ENCODE measurements at places on chromosomes 12 and 14.
A peak's percentile ranks its signal among the peaks of the same experiment; 100 is the strongest.

DNA sequence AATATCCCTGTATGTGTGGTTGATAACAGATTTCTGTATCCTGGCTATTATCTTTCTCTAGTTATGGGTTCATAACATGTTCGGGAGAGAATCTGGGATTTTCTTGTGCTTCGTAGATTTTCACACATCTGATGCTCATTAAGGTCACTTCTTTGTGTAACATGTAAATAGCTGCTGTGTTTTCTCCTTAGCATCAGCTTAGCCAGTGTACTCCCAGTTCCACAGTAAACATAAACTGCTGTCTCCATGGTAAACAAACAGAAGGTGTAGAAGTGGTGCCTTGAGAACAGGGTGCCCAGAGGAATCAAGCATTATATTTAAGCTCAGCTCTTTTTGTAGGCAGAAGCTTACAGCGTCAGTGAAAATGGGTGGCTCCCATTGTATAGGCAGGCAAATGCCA, 88.0 kb downstream of the ANO6 start:
- DNase-seq, result no peak

DNA sequence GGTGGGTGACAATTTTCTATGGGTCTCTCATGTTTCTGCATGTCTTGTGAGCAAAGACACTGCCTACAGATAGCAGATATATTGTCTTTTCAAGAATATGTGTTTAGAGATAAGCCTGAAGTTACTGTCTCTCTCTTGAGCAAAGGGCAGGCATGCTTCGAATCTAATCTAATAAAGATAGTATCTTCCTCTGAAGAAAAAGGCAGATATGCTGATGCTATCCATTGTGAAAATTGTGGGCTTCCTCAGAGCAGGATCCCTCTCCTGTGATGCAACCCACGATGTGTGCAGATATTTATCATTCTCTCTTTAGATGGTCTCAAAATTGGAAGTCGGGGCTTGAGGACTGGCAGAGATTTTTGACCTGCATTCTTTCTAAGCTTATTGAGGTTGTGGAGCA, 187.0 kb downstream of the DACT1 start:
- no peak for DNase-seq

GRCh38 chr14:71726580-71727021, 205.6 kb upstream of the RGS6 start:
- no peak for DNase-seq

GRCh38 chr12:43766291-43766690, 7.5 kb downstream of the IRAK4 start:
- DNase-seq, result no peak

DNA sequence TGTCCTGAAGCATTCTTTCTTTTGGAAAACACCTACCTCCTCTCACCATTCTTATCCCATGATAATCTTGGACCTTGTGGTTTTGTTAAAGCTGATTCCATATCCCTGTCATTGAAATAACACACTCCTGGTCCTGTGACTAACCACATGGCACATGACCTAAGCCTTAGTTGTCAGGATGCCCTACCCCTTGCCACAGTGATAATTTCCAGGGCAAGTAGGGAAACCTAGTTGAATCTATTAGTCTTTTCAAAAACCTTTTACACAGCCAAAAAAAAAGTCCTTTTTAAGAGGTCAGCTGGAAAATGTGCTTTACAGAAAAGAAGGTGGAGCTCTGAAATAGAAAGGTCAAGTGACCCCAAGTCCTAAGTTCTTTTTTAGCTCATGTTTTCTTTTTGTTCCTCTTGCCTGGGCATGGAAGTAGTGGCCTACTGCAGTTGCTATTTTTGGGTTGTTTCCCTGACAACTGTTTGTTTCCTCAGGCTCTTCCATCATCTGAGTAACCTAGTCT, 608.4 kb downstream of the LRFN5 start:
- no peak for DNase-seq

DNA sequence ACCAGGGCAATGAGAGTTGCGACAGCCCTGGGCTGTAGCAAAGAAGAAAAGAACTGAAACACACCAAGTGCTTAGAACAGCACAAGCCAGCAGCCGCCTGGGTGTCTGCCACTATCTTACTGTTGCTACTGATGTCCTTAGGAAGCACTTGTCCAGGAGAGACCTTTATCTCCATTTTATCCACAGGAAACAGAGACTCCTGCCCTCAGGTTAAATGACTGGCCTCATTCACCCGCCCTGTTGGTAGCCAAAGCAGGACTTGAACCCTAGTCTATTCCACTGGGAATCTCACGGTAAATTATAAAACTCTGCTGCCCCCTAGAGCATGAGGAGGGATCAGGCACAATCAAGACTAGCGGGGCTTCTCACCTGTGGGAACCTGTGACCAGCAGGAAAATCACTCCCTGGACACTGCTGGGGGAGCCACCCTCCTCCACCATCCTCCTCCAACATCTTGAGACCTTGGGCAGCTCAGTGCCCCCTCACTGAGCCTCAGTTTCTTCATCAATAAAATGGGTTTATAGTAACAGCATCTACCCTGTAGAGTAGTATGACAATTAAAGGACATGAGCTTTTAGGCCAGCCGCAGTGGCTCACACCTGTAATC, 20.5 kb upstream of the TESC start:
- DNase-seq, result no peak

DNA sequence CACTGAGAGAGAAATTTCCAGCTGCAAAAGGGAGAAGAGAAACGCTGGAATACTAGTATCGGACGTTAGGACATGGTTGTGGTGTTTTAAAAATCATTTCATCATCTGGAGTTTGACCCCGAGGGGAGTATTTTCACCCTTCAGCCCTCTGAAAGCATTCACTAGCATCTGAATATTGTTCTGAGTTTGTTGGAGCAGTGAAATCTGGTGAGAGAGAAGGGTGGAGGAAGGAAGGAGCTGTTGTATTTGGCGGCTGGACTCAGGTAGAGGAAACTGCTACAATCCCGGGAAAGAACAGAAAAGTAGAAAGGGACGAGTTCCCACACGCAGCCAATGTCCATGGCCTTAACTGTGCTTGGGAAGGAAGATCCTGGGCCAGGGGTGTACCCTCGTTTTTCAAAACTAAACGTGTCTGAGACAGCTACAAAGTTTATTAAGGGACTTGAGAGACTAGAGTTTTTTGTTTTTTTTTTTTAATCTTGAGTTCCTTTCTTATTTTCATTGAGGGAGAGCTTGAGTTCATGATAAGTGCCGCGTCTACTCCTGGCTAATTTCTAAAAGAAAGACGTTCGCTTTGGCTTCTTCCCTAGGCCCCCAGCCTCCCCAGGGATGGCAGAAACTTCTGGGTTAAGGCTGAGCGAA, 896 bp upstream of the CDKN1B start:
- DNase-seq, result no peak

DNA sequence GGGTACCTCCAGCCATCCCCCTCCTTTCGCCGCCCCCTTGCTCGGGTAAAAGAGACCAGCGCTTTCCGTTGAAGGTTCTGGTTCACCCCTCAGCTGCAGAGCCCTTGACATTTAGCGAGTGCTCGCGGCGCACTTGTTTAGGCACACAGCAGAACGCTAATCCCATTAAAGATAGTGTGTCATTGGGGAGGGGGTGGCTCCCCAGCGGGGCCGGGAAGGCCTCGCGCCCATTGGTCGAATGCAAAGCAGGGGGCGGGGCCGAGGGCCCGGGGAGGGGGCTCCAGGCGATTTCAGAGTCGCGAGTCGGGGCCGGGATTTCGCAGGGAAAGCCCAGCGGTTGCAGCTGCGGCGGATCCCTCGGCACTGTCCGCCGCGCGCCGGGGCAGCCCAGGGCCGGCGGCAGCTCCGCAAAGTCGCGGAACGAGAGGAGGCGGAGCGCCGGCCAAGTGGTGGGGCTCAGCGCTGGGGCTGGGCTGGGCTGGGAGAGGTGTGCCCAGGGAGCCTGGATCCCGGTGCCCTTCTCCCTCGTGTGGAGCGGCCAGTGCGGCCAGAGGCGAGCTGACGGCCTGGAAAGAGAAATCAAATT, 122.9 kb downstream of the TSPAN9 start:
- DNase-seq, result no peak

DNA sequence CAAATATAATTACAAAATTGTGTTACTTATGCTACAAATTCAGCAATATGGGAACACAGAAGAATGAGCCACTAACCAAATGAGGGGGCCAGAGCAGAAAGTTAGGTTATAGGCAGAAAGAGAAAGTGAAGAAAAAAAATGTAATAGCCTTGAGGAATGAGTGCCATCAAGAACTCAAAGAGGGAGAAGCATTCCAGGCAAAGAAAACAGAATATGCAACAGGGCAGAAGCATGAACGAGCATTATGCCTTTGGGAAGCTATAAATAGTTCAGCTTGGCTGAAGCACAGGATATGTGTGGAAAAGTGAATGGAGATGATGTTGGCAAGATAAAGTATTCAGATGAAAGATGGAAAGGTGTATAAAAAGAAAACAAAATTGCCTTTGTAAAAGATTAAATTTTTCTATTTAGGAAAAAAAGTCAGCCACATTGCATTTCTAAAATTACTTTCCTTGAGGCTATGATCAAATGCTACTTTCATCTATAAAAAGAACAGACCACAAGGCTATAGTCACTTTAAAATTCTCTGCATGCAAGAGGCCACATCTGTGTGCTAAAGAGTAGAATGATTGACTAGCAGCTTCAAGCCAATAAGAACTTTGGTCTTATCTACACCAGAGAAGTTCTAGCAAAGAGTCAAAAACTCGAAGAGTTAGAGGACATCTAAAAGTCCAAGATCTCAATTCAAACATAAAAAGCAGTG, 193.6 kb upstream of the GARIN6 start:
- DNase-seq, result no peak

- no peak for DNase-seq
These were observed 463.4 kb upstream of the USP15 start for GRCh38 chr12:61796846-61797245.

DNA sequence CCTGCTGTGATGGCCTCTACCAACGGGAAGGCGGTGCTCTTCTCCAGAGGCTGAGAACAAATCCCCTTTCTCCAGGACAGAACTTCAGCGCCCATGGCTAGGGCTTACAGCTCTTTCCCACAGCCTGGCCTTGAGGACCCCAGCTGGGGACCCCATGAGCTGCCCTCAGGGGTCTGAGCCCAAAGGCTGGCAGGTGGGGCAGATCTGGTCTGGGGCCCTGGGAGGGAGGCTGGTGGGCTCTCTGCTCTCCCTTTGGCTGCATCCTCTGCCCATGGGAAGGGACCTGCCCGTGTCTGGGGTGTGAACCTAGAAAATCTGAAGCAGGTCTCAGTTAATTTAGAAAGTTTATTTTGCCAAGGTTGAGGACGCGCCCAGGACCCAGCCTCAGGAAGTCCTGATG, 322.1 kb downstream of the ADGRD1 start:
- DNase-seq, result no peak

DNA sequence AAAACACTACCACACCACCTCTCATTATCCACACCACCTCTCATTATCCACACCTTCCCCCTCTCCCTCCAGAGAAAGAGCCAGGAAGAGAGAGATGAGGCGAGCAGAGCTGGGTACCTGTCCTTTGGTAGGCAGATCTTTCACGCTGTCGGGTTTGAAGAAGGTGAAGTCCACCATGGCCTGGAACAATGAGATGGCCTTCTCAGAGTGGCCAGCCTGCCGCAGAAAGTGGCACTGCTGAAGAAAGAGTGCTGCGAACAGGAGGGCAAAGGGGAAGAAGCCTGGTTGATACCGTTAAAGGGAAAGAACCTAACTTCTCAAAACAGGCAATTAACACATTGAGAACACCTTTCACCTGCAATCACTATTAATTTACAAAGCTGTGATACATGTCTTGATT, 30.6 kb downstream of the NRDE2 start:
- no peak for DNase-seq

GRCh38 chr14:37369425-37369824, 171.7 kb downstream of the MIPOL1 start:
- DNase-seq, result no peak

GRCh38 chr14:89167705-89168104, 249.3 kb downstream of the FOXN3 start:
- no peak for DNase-seq

GRCh38 chr14:96064866-96065265, 25.7 kb downstream of the C14orf132 start:
- DNase-seq, result no peak

DNA sequence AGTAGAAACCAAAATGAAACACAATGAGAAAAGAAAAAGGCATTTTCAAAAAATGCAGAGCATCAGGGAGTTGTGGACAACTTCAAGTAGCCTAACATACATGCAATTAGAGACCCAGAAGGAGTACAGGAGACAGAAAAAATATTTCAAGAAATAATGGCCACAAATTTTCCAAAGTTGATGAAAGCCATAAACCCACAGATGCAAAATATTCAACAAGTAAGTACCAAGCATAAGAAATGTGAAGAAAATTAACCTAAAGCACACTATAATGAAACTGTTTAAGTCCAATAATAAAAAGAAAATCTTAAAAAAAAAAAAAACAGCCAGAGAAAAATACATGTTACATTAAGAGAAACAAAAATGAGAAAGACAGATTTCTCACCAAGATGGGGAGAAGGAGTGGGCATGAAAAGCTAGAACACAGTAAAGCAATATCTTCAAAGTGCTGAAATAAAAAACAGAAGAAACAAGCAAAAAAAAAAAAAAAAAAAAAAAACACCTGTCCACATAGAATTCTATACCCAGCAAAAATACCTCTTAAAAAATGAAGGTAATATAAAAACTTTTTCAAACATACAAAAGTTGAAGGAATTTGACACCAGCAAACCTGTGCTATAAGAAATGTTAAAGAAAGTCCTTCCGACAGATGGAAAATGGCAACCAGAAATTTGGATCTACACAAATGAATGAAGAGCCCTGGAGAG, 77.1 kb downstream of the PRKAB1 start:
- no peak for DNase-seq

DNA sequence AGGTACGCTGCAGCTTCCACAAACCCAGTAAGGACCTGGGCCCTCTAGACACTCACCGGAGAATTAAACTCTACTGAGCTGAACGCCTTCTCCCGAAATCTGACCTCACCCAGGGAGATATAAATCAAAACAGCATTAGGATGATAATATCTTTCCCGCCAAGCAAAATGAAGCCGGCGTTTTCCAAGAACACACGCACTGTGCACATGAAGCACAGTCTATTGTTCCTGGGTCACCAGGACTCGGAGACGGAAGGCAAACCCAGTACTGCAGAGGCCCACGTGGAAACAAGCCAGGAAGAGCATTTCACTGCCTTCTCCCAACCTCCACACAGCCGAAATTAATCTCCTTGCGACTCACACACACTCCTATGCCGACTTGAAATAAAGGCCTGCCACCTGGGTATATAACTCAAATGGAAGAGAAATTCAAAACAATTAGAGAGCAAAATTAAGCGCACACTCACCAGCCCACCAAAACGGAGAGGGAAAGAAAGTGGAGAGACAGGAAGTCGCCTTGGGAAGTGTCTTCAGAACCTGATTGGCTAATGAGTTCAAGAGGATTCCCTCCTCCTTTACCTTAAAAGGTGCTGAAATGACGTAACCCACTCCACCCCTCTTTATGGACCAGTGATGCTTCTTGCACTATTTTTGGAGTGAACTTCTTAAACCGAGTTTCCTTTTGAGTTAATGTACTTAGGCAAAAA, at the start of gene CCNB1IP1:
TSS of gene CCNB1IP1 (minus strand) at position 492 of the 706 bp plus-strand sequence. CDS start 16,756 bp downstream, outside the sequence.
- peak; percentile 43 for DNase-seq
